ENCODE measurements at places on chromosomes 12 and 14.

GRCh38 chr12:51972849-51973273, 21.4 kb downstream of the ACVR1B start:
- no peak for DNase-seq

DNA sequence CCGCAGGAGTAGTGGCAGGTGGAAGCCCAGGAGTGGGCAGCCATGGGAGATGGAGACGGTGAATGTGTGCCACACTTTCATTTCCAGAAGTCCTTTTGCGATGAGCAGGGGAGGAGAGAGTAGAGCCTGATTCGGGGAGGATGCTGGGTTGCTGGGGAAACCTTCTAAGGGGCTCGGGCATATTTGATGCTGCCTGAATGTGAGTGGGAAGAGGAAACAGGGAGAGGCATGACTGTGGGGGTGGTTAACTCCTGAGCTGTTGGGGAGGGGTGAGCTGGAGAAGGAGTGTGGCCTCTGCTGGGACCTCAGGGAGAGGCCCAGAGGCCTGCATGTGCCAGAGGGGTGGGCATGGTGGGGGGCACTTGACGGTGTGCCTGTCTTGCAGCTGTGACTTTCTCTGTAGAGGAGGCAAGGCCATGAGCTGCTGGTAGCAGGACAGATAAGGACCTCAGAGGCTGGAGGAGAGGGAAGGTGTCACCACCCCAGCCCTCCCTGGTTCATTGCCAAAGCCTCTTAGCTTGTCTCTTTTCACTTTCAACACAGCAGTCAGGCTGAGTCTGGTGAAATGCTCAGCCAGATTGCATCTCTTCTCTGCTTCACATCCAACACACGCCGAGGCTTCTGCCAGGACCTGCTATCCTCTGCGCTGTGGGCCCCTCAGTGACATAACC, 11.4 kb downstream of the GLT1D1 start:
- DNase-seq, result no peak

- DNase-seq, result no peak
Measured at GRCh38 chr12:25102402-25102801, 92.6 kb downstream of the DNAI7 start.

GRCh38 chr14:95107711-95108110, 49.6 kb downstream of the DICER1 start:
- no peak for DNase-seq

DNA sequence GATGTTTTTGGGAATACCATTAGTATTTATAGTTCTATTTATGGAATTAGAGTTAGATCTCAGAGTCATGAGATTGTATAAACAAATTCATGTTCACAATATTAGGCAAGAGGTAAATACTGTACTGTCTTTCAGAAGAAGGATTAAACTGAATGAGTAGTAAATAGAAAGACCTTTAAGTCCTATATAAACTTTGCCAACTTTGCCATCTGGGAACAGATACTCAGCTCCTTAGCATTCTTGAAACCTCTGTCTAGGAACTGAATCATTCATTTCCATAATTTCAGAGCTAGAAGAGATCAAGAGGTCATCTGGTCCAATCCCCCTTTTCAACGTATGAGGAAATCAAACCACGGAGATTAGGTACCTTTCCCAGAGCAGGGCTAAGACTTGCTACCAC, 141.1 kb downstream of the CAND1 start:
- DNase-seq, result no peak

- no peak for DNase-seq
Measured at GRCh38 chr12:129901254-129901653, 2.6 kb downstream of the TMEM132D start.

DNA sequence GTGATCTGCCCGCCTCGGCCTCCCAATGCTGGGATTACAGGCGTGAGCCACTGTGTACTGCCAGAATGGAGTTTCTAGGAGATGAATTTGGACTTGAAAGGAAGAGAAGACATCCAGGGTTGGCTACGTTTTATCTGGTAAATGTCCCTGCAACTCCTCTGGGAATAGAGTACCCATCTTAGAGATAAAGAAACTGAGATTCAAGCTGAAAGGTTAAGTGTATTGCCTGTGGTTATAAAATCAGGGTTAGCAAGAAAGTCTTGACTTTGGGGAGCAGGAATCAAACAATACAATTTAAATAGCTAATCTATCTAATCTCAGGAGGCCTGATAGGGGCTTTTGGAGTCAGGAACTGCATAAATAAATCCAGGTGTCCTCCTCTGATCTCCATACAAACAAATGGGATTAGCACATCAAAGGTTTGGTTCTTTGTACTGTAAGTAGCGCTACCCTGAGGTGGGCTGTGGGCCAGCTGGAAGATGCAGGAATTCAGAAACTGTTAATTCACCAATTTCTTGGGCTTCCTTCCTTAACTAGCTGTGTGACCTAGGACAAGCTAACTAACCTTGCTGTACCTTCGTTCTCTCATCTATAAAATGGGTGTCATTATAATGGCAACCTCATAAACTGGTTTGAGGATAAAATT, 45.1 kb downstream of the TBX3 start:
- no peak for DNase-seq

- no peak for DNase-seq
Measured at GRCh38 chr12:53505086-53505485, 2.2 kb downstream of the NPFF start.

- no peak for DNase-seq
Measured at GRCh38 chr14:23445773-23446172, 10.3 kb upstream of the MYH7 start.

GRCh38 chr14:24435192-24435810, 5.5 kb downstream of the KHNYN start:
- DNase-seq, result no peak

GRCh38 chr14:93186956-93187355, 1.8 kb downstream of the LYSET start:
- no peak for DNase-seq

GRCh38 chr12:89665556-89665955, 43.1 kb downstream of the ATP2B1 start:
- no peak for DNase-seq

DNA sequence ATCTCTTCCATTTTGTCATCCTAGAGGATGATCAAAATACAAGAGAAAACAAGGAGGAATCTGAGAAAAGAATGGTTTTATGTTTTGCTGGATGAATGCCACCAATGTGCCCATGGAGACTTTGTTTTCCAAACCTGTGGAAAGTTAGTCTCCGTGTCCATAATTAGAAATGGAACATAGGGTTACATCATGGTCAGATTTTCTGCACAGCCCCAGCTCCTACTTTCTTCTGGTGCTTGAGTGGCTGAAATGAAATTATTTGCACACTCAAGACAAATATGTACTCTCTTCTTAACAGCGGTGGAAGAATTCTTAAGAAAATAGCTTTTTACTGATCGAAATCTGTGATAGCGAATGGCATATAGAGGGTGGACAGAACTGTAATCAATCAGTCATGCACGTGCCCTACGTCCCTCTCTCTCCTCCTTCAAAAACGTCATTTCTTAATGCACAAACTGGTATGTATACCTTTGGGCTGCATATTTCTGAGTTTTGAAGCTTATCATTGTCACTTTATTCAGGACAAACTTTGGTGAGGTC, 825.2 kb downstream of the AACS start:
- no peak for DNase-seq

- no peak for DNase-seq
Measured at GRCh38 chr12:77923882-77924281, 93.2 kb downstream of the NAV3 start.

All from renal pelvis (tissue), 12 donors.